ENCODE measurements at places on chromosomes 5 and 9. TPM values are rescaled to one million over a fixed set of nuclear protein-coding genes. Genes with fewer than 3 reads are reported as not detected.

The PRLR gene
- not detected for polyA plus RNA-seq

The GPBP1 gene
- polyA plus RNA-seq, result 24.7 TPM

The PHPT1 gene
- 253 TPM for polyA plus RNA-seq

The PRRX2 gene
- polyA plus RNA-seq, result 0.09 TPM

The BARHL1 gene
- not detected for polyA plus RNA-seq

The SLC6A3 gene
- polyA plus RNA-seq, result not detected

The SCAMP1 gene
- 8.6 TPM for polyA plus RNA-seq

The IFNA21 gene
- not detected for polyA plus RNA-seq

The FGF18 gene
- polyA plus RNA-seq, result not detected

The DMRT3 gene
- not detected for polyA plus RNA-seq

The VPS13A gene
- polyA plus RNA-seq, result 6.3 TPM

The EIF4E1B gene
- polyA plus RNA-seq, result not detected

The LCN9 gene
- polyA plus RNA-seq, result not detected

The PTPRD gene
- 0.01 TPM for polyA plus RNA-seq

The CDH9 gene
- polyA plus RNA-seq, result not detected

The LPAR1 gene
- 9.8 TPM for polyA plus RNA-seq

The NPM1 gene
- 2,423 TPM for polyA plus RNA-seq

The DNM1 gene
- 1.3 TPM for polyA plus RNA-seq

The NUTM2F gene
- polyA plus RNA-seq, result not detected

The DCTN4 gene
- 10.5 TPM for polyA plus RNA-seq
